ENCODE measurements at places on chromosomes 13 and 19. TPM values are rescaled to one million over a fixed set of nuclear protein-coding genes. Genes with fewer than 3 reads are reported as not detected.

DNA sequence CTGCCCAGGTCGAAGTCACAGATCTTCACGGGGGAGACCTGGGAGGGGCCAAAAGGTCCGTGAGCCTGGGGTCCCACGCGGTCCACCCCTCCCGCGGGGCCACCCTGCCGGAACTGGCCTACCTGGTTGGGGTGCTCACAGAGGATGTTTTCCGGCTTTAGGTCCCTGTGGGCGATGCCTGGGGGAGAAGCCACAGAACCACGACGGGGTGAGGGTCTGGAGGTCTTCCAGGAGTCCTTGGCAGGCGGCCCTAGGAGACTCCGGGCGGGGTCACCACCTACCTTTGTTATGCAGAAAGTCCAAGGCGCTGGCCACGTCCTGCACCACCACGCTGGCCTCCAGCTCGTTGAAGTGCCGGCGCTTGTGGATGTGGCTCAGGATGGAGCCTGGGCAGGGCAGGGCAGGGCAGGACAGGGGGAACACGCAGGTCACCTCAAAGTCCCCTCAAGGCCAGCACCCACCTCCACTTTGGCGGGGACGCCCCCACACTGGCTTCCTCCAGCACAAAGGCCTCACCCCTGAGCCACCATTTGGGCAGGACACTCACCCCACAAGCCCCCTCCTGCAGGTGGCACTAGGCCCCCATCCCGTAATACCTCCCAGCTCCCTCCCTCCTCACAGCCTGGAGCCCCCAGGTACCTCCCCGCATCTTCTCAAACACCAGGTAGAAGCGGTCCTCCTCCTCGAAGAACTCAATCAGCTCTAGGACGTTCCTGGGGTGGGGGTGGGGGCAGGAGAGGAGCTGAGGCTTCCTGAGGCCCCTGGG lies 8.4 kb downstream of the MKNK2 start:
- no peak for DNase-seq

GRCh38 chr13:100664171-100664900 lies 10.3 kb downstream of the TMTC4 start:
- DNase-seq = no peak

- DNase-seq = no peak
Observed at GRCh38 chr19:3405261-3405653, 38.9 kb downstream of the NFIC start.

GRCh38 chr19:35671818-35672217 lies 5.5 kb downstream of the UPK1A start:
- no peak for DNase-seq

GRCh38 chr19:46495786-46496099 lies at the start of gene PNMA8B:
Gene PNMA8B (minus strand): TSS chr19:46495867. CDS start chr19:46495465, 402 bp downstream.
- peak; percentile 99 for DNase-seq

GRCh38 chr19:55015126-55015525 lies 22.9 kb downstream of the GP6 start:
- DNase-seq = no peak

GRCh38 chr13:23986619-23987018 lies 89.3 kb upstream of the C1QTNF9B start:
- DNase-seq = no peak

DNA sequence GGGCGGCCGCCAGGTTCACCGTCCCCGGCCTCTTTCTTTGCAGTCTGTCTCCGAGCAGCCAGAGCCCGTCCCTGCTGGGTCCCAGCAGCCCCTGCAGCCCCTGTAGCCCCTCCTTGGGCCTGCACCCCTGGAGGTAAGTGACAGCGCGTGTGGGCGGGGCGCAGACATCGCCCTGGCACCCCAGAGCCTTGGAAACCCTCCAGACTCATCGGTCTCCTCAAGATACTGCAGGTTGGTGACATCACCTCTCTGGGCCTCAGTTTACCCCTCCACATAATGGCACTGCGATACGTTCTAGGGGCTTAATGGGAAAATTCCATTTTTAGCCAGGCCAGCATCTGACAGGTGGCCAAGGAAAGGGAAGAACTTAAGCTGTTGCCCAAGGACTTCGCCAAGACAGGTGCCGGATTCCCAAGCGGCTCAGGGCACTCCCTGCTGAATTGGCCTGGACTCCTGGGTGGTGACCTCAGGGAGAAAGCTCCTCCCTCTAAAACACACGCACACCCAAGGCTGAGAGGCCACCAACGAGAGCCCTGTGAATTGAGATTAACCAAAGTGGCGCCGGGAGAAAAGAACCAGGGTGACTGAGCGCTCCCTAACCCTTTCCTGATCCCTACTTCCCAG lies 13.1 kb downstream of the MAST3 start:
- no peak for DNase-seq

- DNase-seq = no peak
Observed at GRCh38 chr13:60402022-60402421, 5.0 kb downstream of the TDRD3 start.

- no peak for DNase-seq
Observed at GRCh38 chr13:45548281-45548680, 67.3 kb downstream of the ERICH6B start.

- no peak for DNase-seq
Observed at GRCh38 chr13:113152984-113153809, 5.3 kb upstream of the PROZ start.

- DNase-seq = no peak
Observed at GRCh38 chr13:94033098-94033497, 446.4 kb downstream of the DCT start.

- DNase-seq = peak; percentile 18
Observed at GRCh38 chr19:51891193-51891747, 3.5 kb upstream of the ZNF577 start.

DNA sequence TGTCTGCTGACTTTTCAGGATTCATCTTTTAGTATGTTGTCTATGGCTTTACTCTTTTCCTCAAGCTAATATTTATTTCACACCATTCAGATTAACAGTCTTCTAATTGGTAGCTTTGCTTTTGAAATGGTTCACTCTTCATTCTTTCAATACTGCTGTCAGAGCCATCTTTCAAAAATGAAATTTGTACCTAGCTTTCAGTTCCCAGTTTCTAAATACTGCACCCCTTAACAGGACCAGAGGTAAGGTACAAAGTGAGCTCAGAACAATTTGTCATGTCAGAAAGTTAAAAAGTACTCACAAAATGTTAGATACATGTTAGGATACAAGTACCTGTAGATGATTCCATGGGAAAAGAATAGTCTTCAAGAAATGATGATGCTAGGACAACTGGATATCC lies 83.0 kb downstream of the FNDC3A start:
- DNase-seq = no peak

- DNase-seq = no peak
Observed at GRCh38 chr13:110317496-110318195, 10.6 kb downstream of the COL4A2 start.

- no peak for DNase-seq
Observed at GRCh38 chr13:80931118-80931517, 590.2 kb upstream of the SPRY2 start.

GRCh38 chr19:14495672-14496028 lies 277 bp downstream of the GIPC1 start:
- DNase-seq = no peak

DNA sequence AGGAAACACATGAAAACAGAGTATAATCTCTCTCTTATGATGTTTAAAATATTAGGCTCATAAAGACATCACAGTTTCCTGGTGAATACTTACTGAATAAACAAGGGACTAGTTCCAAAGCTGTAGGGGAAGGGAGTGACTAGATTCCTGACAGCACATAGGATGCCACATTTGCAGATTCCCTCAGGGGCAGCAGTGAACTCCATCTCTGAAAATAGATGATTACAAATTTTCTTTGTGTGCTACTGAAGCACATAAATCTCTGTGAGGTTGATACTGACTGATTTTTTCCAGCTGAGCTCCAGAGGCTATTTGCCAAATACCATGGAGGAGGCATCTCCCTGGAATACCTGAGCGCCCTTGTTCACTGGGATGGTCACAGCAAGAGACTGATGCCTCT lies 77.3 kb downstream of the FGF9 start:
- peak; percentile 24 for DNase-seq

- DNase-seq = no peak
Observed at GRCh38 chr19:44707794-44708193, 8.8 kb downstream of the CEACAM16 start.

- no peak for DNase-seq
Observed at GRCh38 chr19:2977746-2978138, 378 bp downstream of the TLE6 start.

GRCh38 chr13:28438598-28439334 lies 56.2 kb downstream of the FLT1 start:
- no peak for DNase-seq

- DNase-seq = no peak
Observed at GRCh38 chr13:28741084-28741491, 22.3 kb upstream of the SLC46A3 start.

GRCh38 chr19:3868770-3869456 lies at the start of gene ZFR2:
Gene ZFR2 (minus strand): TSS chr19:3869038. CDS start chr19:3869017, 21 bp downstream.
- peak; percentile 84 for DNase-seq

- DNase-seq = no peak
Observed at GRCh38 chr13:40189426-40189825, 477.0 kb downstream of the FOXO1 start.

DNA sequence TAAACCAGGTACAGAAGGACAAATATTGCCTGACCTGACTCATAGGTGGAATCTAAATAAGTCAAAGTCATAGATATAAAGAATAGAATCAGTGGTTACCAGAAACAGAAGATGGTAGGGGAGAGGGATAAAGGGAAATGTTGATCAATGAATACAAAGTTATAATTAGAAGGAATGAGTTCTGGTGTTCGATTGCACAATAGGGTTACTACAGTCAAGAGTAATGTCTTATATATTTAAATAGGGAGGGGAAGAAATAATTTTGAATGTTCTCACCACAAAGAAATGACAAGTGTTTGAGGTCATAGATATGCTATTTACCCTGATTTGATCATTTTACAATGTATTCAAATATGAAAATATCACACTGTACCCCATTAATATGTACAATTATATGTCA lies 1541.2 kb downstream of the SLITRK1 start:
- no peak for DNase-seq

DNA sequence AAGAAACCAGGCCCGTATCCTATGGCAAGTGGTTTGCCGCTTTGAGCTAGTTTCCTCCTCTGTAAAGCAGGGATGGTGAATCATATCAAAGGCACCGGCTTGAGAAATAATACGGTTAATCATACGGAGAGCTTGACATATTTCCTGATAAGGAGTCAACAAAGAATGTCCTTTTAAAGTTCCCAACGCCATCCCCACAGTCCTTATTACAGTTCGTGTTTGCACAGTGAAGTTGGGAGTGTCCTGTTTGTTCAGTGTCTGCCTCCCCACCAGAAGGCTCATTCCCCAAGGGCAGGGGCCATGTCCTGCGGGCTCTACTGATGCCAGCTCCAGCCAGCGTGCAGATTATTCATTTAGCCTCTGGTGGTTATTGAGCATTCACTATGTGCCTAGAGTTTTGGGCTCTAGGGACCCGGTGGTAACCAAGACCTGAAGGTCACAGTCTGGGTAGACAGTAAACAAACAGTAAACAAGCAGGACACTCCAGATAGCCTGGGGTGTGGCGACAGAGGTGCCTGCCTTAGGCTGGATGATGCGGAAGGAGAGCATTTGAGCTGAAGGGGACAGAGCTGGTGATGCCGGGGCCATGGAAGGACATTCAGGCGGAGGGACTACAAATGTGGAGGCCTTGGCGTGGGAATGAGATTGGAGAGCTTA lies 6.3 kb downstream of the GRAMD1A start:
- no peak for DNase-seq

- no peak for DNase-seq
Observed at GRCh38 chr19:32599258-32599657, 18.3 kb downstream of the PDCD5 start.

DNA sequence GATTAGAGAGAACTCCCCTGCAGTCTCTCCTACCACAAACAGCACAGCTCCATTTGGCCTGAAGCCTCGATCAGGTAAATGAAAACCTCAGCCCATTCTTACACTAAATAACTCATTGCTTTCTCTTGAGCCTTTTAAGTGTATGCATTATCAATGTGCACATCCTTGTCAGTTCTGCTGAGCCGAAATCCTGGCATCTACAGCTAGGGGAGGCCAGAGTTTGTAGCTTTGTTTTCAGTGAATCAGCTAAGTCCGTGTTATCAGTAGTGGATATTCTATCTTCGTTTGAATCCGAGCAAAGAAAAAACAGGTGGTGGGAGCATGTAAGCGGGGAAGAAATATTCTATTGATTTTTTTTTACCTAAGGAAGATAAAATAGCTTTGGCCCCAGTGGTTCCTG lies 84.4 kb downstream of the ESD start:
- no peak for DNase-seq

DNA sequence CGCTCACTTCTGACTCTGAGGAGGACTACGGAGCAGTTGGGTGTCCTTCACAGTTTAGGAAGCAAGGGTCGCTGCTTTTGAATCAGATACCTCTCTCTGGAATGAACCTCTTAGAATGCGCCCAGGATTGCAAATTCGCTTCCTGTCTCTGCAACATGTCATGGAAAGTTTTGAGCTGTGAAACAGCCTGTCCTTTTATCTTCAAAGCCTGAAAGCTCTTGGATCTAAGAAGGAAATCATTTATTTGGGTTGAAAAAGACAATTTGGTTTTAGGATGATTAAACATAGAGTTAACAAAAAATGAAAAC lies 134.1 kb downstream of the KATNAL1 start:
- DNase-seq = no peak

DNA sequence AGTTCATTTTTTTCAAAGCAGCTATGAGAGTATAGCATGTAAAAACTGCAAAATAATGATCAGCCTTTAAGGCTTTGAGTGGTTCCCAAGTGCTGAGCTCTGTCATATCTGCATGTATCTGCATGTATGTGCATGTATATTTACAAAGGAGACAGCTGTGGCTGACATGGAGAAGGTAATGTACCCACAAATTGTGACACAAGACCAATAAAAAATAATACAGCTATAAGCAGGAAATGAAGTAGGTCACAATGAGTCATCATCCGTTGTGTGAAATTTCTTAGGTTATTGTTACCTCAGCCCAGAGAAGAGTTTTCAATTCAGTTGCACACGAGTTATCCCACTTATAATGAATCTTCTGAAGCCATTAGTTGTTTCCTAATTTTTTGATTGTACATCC lies 60.9 kb upstream of the MED4 start:
- no peak for DNase-seq

GRCh38 chr13:27522847-27523246 lies 72.5 kb upstream of the MTIF3 start:
- no peak for DNase-seq

DNA sequence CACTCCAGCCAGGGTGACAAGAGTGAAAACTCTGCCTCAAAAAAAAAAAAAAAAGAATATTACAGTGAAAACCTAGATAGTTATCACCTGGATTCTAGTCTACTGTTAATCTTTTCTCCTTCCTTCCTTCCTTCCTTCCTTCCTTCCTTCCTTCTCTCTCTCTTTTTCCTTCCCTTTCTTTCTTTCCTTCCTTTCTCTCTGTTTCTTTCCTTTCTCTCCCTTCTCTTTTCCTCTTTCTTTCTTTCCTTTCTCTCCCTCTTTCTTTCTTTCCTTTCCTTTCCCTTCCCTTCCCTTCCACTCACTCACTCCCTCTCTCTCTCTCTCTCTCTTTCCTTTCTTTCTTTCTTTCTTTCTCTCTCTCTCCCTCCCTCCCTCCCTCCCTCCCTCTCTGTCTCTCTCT lies 9.6 kb upstream of the TTYH1 start:
- no peak for DNase-seq

ZNF558 gene
- polyA plus RNA-seq = 8.4 TPM

NAXD gene
- 45.8 TPM for polyA plus RNA-seq

DAND5 gene
- polyA plus RNA-seq = 0.56 TPM

SKA3 gene
- polyA plus RNA-seq = 6.9 TPM

TSHZ3 gene
- 17.6 TPM for polyA plus RNA-seq

PRKCG gene
- polyA plus RNA-seq = 18.1 TPM

ATXN8OS gene
- not detected for polyA plus RNA-seq

COPE gene
- 291 TPM for polyA plus RNA-seq

FUT6 gene
- polyA plus RNA-seq = not detected

SLC7A9 gene
- 3.2 TPM for polyA plus RNA-seq

MAP4K1 gene
- polyA plus RNA-seq = 1.4 TPM

ZNF682 gene
- 3.9 TPM for polyA plus RNA-seq

Data from brain (organoid and tissue), 16 donors.